Activated CD4-positive, alpha-beta T cell treated with anti-CD3 and anti-CD28 coated beads, Interleukin-2, amount 10 ng/mL, durations not matched to agents 24 days and 14 days (primary cell): ENCODE measurements at places on chromosomes 12 and 14. TPM values are rescaled to one million over a fixed set of nuclear protein-coding genes. Genes with fewer than 3 reads are reported as not detected.

- no peak for DNase-seq
Measured at GRCh38 chr12:129230995-129231394, 377.7 kb downstream of the GLT1D1 start.

DNA sequence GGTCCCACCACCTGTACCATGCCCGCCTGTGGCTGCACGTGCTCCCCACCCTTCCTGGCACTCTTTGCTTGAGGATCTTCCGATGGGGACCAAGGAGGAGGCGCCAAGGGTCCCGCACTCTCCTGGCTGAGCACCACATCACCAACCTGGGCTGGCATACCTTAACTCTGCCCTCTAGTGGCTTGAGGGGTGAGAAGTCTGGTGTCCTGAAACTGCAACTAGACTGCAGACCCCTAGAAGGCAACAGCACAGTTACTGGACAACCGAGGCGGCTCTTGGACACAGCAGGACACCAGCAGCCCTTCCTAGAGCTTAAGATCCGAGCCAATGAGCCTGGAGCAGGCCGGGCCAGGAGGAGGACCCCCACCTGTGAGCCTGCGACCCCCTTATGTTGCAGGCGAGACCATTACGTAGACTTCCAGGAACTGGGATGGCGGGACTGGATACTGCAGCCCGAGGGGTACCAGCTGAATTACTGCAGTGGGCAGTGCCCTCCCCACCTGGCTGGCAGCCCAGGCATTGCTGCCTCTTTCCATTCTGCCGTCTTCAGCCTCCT lies 1.1 kb downstream of the INHBE start:
- peak; percentile 86 for DNase-seq

- DNase-seq = no peak
Measured at GRCh38 chr12:53179687-53180219, 769 bp upstream of the ZNF740 start.

DNA sequence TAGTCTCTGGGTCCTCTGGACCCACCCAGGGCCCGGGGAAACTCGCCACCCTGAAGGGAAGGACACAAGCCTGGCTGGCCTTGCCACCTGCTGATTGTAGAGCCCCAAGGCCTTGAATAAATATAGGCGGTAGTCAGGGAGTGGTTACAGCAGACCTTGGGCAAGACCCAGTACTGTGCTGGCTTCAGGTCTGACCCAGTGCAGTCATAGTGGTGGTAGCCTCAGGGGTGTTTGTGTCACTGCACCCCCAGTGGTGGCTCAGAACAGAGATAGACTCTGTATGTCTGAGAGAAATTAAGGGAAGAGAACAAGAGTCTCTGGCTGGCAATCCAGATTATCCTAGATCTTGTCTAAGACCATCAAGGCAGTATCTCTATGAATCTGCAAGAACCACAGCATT lies 63.5 kb downstream of the MAPKAPK5 start:
- no peak for DNase-seq

- no peak for DNase-seq
Measured at GRCh38 chr12:57146961-57147944, at the start of gene LRP1-AS. LRP1-AS (minus strand) TSS chr12:57147619.

DNA sequence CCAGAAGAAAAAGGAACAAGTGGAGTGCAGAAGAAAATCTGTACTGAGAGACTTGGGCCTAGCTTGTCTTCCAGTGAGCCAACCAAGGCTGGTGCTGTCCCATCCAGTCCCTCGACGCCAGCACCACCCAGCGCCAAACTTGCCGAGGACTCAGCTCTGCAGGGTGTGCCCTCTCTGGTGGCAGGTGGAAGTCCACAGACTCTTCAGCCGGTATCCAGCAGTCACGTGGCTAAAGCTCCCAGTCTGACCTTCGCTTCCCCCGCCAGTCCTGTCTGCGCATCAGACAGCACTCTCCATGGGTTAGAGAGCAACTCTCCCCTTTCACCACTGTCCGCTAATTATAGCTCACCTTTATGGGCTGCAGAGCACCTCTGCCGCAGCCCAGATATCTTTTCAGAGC lies 15.6 kb downstream of the CIPC start:
- DNase-seq = no peak

DNA sequence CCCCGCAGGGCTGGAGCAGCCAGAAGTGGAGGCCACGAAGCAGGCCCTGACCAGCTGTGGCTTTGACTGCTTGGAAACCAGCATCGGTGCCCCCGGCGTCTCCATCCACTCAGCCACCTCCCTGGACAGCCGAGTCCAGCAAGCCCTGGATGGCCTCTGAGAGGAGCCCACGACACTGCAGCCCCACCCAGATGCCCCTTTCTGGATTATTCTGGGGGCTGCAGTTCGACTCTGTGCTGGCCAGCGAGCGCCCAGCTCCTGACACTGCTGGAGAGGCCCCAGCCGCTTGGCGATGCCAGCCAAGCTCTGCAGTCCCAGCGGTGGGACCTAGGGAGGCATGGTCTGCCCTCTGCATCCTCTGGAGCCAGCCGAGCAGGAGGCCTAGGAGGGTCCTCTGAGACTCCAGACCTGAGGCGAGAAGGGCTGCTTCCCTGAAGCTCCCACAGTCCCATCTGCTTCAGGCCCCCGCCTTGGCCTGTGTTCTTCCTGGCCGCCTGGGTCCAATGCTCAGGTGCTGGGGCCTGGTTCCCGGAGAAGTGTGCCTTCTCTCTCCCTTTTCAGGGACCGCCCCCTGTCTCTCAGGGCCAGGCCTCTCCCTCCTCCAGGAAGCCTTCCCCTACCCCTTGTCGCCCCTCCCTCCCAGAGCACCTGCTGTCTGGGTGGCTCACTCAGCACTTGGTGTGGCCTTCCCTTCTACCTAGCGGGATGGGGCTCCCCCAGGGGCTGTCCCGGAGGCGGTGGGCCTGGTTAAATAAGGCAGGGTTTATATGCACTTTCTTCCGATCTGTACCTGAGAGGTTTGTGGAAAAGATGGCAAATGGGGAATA lies 23.0 kb downstream of the MVK start:
- DNase-seq = no peak

- DNase-seq = peak; percentile 94
Measured at GRCh38 chr14:24673534-24674203, 39.7 kb upstream of the GZMB start.

- DNase-seq = no peak
Measured at GRCh38 chr14:23603103-23603502, 24.5 kb upstream of the JPH4 start.

DNA sequence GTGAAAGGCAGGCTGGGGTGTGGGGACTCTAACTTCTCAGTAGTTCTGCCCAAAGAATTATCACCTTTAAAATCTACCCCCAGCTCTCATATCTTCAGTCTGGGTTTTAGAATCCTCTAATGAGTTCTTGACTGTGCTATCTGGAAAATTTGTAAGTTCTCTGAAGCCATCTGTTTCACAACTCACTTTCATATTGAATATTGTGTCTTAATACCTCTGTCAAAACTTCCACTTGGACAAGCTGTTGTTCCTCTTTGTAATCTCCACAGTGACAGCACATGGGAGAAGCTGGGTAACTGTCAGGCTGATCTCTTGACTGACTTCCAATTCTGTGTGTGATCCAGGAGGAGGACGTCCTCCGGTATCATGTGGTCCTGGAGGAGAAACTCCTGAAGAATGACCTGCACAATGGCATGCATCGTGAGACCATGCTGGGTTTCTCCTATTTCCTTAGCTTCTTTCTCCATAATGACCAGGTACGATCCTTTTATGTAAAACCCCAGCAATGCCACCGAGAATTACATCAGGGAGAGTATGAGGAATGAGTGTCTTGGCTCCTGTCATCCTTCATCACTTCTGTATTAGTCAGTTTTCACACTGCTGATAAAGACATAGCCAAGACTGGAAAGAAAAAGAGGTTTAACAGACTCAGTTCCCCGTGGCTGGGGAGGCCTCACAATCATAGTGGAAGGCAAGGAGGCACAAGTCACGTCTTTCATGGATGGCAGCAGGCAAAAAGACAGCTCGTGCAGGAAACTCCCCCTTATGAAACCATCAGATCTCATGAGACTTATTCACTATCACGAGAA lies 111.9 kb downstream of the STAB2 start:
- DNase-seq = no peak

DNA sequence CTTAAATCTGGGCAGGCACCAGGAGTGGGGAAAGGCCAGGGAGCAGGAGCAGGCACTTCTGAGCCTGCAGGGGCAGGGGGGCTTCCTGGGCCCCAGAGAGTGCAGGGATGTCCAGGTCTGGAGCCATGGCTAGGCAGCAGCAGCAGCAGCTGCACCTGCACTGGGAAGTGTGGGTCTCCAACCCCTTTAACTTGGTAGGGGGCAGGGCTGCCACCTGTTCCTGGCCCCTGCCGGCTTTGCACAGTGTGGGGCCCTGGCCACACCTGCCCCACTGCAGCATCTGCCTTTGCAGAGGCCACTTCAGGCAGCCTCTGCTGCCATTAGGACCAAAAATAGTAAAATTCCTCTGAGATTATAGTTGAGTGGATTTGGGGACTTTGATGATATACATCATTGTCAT lies 138.5 kb downstream of the SLC16A7 start:
- DNase-seq = no peak

DNA sequence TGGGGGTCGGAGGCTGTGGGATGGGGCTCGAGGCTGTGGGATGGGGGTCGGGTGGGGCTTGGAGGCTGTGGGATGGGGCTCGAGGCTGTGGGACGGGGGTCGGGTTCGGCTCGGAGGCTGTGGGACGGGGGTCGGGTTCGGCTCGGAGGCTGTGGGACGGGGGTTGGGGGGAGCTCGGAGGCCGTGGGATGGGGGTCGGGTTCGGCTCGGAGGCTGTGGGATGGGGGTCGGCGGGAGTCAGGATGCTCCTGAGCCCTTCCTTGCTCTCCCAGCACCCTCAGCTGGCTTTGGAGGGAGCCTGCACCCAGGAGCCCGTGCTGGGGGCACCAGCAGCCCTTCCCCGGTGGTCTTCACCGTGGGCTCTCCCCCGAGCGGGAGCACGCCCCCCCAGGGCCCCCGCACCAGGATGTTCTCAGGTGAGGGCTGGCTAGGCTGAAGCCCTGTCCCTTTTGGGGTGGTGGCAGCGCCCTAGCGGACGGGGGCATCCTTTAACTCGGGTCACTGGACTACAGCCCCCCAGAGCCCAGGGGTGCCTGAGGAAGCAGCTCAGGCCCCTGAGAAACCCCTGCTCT lies 11.9 kb upstream of the PUS1 start:
- DNase-seq = no peak

- no peak for DNase-seq
Measured at GRCh38 chr14:103519043-103519836, 3.4 kb downstream of the CKB start.

DNA sequence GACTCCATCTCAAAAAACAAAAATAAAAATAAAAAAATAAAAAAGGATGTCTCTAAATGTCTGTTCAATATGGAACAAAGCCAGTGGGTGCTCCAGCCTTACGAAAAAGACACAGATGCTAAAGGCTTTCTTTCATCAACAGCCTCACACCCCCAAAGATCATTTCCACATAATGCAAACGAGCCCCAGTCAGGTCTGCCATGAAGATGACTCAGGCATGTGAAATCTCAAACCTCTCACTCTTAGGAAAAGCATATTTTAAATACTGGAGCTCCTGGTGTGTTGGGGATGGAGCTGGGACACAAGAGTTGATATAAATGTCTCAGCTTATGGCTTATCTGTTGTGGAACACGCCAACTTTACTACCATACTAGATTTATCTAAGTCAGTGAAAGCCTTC lies 49.9 kb upstream of the PLXNC1 start:
- DNase-seq = no peak

DNA sequence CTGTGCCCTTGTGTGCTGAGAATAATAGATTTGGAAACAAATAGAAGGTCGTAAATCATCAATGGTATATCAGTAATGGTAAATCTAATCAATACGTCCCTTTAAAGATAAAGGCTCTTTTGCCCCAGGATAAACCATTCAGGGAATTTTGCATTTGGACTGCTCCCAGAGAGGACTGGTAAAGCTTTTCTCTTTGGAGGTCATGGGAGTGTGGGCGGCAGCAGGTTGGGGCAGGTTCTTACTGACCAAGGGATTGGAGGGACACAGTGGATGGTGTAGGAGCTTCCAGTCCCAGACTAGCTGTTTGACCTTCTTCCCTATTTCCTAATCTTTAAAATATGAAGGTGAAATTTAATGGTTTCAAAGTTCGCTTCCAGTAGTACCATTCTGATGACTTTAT lies 87.8 kb upstream of the NTF3 start:
- peak; percentile 14 for DNase-seq

DNA sequence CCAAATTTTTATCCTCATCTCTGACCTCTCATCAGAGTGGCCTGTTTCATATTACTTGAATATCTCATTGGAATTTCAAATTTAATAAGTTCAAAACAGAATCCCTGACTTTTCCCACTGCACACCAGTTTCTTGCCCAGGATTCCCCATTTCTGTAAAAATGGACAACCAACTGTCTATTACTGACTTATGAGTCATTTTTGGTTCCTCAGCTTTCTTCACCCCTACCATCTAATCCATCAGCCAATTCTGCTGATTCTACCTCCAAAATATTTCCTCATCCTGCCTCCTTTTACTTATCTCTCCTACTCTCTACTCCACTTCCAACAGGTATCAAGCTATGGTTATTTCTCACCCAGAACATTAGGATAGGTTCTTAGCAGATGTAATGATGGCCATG lies 44.2 kb downstream of the TMX1 start:
- DNase-seq = no peak

DNA sequence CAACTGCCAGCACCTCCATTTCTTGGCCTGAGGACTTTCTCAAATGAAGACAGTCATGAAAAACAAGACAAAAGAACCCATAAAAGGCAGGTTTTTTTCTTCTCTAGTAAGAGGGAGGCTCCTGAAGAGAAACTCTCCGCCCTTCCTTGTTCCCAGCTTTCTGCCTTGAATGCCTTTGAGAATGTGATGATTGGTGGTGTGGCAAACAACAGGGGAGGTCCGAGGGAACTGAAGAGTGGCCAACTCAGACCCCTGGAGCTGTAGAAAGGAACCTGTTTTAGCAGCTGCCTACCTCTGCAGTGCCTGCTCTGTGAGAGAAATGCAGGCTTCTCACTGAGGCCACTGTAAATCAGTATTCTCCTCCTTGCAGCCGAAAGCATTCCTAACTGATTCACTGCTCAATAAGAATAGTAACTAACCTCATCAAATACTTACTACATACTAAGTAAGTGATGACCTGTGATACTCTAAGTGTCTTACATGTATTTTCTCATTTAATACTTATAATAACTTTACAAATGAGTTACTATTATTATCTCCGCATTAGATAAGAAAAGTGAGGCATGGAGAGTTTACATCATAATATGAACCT lies 16.7 kb upstream of the ERC1 start:
- DNase-seq = no peak

PA2G4 gene
- 453 and 472 TPM in 2 replicates for total RNA-seq

DNA sequence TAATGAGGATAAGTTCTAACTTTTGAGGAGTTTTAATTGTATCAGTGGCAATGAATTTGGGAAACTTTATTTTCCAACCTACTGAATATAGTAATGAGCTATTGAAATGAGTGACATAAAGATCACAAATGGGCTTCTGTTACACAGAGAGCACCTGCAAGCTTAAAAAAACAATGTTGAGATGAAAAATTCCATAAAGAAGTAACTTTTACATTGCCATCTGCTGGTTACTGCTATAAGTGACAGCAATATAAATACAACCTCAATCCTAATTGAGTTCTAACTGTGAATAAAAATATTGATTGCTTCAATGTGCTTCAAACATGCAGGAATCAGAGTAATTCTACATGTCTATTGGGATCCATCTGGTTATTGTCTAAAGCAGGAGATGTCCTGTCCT lies 14.2 kb downstream of the WIF1 start:
- no peak for DNase-seq
